ENCODE measurements at places on chromosomes 12 and 14.
A peak's percentile ranks its signal among the peaks of the same experiment; 100 is the strongest.

GRCh38 chr12:19739195-19739776 lies 300.0 kb downstream of the AEBP2 start:
- DNase-seq = no peak

DNA sequence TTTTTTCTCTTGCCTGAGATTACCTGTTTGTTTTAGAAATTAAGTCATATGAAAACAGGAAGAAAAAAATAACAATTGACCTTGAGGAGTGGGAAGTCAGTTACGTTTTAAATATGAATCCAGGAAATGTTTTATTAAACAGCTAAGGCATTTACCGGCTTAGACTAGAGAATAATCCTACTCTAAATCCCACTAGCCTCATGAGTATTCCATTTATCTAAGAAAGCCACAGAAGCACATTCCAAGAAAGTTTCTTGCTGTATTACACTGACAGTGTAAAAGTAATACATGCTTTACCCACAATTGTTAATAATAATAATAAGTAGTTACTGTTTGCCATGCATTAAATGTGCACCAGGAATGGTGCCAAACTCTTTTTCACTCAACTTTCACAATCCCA lies 90.9 kb downstream of the BMP4 start:
- no peak for DNase-seq

DNA sequence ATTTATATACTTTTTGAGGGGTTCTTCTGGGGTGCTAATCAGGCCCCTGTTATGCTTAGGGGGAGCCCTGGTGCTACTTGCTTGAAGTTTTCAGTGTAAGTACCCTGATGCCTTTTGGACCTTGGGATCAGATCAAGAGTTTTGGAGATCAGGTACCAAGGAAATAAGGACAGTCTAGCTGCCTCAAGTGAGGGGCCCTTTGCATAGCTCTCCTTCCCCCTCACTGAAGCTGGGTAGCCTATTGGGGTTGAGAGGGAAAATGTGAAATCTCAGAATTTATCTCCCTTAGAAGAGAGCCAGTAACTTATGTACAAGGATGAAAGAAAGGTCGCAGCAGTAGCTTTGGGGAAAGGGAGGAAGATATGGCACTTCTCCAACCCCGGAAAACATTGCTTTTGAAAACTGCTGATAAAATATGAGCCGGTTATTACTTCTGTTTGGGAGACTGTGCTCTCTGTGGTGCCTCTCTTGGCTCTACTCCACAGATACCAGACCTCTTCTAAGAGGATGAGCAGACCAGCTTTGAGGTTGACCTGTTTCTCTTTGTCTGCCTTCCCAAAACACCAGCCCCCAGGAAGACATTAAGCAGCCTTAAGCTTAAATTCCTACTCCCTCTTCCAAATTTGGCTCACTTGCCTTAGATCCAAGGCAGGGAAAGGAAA lies 8.8 kb upstream of the AMHR2 start:
- no peak for DNase-seq

DNA sequence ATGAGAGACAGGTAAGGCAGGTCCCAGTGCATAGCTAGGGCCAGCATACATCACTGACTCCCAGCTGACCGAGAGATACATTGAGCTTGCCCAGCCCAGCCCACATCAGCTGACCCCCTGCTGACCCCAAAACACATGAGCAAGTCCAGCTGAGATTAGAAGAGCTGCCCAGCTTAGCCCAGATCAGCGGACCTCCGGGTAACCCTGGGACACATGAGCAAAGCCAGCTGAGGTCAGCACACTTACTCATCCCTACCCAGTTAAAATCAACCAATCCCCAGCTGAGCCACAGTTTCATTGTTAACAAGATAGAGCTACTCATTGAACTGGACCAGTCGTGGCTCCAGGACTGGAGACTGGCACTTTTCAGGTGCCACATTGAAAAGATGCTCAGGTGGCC lies 21.8 kb upstream of the FBXO34 start:
- DNase-seq = no peak

DNA sequence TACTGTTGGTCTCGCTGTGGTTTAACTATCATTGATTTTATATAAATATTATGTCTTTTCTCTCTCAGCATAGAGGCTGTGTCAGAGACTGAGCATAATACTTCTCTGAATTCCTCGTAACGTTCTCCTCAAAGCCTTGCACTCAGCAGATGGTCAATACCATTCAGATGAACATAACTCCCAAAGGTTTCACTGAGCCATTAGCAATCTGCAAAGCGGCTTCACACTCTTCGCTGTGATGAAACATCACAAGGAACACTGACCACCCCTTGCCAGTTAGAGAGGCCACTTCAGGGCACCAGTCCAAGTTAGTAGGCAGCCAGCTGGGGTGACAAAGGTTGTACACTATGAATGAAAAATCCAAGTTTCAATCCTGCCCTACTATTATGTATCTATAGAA lies 30.1 kb upstream of the STON2 start:
- no peak for DNase-seq

GRCh38 chr14:94423453-94424056 lies 29.0 kb downstream of the SERPINA11 start:
- no peak for DNase-seq

DNA sequence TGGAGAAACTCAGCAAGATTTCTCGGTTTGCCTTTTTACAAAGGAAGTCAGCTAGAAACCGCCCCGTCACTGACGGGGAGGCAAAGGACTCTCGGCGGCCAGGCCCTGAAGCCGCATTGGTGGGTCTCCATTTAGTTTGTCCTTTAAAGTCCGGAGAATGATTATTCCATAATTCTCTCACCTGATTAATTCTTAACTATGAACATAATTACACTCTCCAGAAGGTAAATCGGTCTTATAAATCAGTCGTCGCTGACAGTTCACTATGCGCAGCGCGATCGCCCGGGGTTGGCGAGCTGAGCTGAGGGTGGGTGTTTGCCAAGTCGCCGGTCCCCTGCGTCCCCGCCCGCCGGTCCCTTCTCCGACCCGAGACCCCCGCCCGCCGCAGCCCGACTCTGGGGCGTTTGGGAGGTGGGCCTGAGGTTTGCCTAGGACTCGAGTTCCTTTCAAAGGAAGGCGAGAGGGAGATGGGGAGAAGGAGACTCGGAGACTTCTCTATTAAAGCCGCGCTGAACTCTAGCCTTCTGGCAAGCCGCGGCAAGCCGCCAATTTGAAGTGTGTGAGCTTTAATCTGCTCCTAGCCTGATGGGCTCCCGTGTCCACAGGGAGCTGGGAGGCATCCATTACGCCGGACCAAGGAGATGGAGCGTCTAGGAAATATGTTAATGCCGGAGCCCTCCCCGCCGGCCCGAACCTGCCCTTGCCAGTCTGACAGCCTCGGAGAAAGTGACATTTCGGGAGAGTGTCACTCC lies 392.9 kb downstream of the NOVA1 start:
- DNase-seq = no peak

DNA sequence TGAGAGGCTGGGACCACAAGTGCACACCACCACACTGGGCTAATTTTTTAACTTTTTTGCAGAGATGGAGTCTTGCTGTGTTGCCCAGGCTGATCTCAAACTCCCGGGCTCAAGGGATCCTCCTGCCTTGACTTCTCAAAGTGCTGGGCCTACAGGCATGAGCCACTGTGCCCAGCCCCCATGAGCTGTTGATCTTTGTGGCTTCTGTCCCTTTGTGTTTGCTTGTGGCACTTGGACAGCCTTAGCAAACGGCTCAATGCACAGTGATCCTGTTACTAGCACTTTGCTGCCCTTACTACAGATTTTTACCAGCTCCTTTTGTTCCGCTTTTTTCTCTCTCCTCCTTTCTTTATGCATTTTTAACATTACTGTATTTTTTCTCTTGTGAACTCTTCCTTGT lies 25.3 kb upstream of the EVL start:
- no peak for DNase-seq

- no peak for DNase-seq
These were observed 18.2 kb downstream of the ANG start for GRCh38 chr14:20706657-20707355.

GRCh38 chr12:130971925-130972585 lies 18.3 kb downstream of the ADGRD1 start:
- no peak for DNase-seq

GRCh38 chr14:36655963-36656686 lies 5.5 kb upstream of the PAX9 start:
- no peak for DNase-seq

DNA sequence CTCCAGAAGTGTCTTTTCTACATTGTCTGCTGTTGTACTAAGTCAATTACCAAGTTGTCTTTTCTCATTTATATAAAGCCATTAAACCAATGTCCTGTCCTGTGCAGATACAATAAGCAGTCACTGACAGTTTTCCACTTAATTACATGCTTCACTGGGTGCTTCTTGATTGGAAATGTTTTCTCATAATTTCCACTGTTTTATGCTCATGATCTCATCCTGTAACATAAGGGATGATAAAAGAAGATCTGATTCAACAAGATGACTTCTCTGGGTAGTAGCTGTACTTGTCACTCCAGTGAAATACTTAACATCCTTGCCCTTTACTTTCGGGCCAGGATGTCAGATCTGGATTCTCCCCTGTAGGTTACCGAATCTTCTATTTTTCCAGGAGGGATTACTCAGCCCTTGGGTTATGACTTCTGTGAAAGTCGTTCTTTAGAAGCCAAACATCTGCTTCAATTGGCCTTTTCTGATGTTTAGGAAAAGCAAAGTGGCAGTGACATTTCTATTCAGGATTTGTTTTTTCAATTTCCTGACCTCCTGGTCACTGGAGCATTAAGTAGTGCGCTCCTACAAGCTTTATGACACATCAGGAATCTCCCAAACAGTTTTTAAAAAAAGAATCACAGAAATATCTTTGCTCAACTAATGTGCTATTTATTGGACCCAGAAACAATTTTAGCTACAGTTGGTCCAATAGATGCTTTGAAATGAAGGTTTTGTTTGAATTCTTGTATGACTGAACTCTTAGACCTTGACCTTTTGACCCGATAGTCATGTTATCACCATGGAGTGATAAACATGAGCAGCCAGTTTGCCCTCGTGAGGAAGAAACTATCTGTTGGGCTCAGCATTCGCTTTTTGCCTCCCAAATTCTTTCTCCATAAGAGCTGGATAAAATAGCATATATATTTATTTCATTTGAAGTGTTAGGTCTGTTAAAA lies 234.5 kb upstream of the SSTR1 start:
- DNase-seq = no peak

DNA sequence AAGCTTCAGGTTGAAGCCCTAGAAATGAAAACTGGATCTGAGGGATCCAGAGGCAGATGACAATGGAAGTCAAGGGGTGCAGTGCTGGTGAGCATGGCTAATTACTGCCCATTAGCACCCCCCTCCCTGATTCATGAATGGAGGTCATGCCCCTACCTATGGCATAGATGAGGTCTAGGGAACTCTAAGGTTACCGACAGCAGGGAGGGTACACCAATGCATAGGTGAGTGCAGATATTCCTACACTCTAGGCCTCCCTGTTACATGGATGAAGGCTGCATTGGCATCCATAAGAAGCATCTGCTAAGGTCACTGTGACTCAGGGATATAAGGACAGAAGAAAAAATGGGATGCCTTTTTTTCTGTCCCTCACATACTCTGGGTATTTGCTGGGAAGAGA lies 147.3 kb downstream of the CCDC59 start:
- DNase-seq = no peak

GRCh38 chr14:22821193-22822015 lies 6.2 kb upstream of the SLC7A7 start:
- no peak for DNase-seq

- DNase-seq = peak; percentile 46
These were observed 2.7 kb downstream of the CMTM5 start for GRCh38 chr14:23379366-23380196.

DNA sequence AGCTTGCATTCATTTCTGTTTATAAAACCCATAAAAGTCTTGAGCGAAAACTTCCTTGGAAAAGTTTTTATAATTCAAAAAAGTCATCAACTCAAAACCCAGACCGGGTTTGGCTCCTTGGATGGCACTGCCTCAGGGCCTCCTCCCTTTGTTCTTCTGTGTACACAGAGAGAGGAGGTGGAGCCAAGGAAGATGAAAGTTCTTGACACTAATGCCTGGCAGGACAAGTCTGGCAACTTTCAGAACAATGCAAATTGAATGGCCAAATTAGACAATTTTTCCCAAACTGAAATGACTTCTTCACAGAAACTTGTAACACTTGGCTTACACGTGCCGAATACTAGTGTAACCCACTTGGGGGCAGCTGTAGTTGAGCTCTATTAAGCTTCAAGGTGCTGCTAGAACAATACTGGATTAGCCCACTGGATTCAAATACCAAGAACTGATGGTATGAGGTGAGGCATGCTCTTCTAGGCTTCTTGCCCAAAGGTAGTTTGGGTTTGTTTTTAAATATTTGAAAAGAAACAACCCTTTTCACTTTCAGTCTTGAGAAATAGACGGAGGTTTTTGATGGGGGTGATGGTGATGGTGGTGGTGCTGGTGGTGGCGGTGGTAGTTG lies 86.6 kb upstream of the FRMD6 start:
- DNase-seq = no peak
